Astrocyte (in vitro differentiated cells and primary cell): ENCODE measurements at places on chromosomes 6 and 20. TPM values are rescaled to one million over a fixed set of nuclear protein-coding genes. Genes with fewer than 3 reads are reported as not detected.
A peak's percentile ranks its signal among the peaks of the same experiment; 100 is the strongest.

DNA sequence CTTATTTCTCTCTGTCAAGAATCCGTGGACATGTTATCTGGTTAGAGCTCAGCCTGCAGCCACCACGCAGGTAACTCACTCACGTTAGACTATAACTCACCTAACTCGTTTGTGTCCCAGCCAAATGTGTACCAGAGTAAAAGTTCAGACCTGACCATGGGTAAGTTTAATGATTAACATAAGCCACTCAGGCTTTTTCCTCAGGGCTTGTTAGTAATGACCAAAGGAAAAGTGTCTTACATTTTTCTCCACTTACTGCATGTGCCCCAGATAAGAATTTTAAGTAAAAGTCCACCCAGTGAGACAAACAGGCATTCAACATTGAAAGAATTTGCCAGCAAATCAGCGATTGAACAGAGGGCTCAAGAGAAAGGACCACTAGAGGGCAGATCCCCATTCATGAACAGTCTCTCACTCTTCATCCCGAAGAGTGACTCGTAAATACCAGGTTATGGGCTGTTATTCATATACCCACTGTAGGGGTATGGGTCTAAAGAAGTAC, at the start of gene PKHD1:
Gene PKHD1 (minus strand): TSS at position 116 of the 502 bp plus-strand sequence. CDS start 2,680 bp downstream, outside the sequence.
- no peak for DNase-seq

DNA sequence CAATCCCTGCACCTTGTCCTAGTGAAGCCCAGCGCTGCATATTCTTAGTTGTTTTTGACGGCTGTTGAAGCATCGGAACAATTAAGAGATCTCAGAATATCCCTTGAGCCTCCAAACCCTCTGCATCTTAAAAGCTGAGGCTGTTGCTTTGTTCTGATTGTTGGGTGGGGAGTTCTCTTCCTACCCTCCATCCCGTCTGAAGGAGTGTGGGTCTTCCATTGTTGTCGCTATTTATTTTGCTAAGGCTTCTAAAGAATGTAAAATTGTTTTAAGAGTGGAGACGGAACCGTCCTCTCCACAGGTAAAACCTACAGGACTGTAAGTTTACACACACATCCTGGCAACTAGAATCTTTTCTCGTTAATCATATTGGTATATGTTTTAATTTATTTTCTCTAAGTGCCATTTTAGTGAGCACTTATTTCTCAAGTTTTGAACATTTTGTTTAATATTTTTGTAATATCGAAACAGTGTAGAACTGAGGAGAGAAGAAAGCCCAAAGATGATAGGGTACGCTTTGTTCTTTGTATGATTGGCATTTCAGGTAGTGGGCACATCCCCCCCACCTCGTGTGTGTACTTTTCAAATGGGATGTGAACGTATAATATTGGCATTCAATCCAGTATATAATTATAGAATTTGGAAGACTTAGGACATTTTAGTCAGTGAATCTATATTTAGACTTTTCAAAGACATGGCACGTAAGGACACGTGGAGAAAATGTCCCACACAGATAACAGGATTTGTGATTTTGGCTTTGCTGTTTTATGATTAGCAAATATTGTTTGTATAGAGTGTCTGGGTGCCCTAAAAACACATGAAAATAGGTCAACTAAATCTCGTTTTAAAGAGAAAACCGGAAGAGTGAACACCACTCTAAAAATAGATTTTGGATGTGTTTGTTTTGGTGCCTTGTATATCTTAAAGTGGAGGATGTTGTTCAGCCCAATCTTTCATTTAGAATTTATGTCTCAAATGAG, 1.3 kb downstream of the RNF146 start:
- no peak for DNase-seq

GRCh38 chr6:113634352-113635163, 222.6 kb upstream of the MARCKS start:
- peak; percentile 79 for DNase-seq

Gene SOX18
- total RNA-seq: 0.52 and 0.60 TPM in 2 replicates

DNA sequence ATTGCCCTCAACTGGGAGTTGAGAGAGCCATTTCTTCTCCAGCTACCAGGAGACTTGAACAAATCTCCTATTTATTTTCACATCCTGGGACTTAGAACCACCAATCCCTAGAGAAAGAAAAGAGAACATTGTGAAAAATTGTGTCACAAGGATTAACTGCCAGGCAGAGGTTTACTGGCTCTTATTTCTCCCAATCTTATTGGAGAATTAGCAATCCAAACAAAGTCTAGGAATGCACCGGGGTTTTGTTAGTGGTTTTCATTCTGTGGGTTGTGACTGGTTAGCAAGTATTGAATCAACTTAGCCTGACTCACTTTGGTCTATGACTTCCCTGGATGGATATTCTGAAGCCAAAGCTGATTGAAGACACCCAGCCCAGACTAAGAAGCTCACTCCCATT, 21.2 kb upstream of the ENPP5 start:
- DNase-seq: peak; percentile 93

DNA sequence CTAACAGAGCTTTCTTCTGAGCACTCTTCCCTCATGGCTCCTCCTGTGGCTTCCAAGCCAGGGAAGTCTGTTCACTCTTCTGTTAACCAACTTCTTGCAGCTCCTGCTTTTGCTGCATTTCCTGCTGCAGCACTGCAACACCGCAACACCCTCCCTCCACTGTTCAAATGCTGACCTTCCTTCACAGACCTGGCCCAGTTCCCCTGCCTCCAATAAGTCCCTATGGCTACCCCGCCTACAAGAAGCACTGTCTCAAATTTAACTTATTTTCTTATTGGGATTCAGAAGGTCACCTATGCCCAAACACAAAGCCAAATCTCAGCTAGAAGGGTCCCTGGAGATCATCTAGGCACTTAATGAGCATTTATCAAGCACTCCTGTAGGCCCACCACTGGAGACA, 44.6 kb downstream of the ELMO2 start:
- DNase-seq: no peak

GRCh38 chr20:23152308-23152892, 66.3 kb upstream of the CD93 start:
- DNase-seq: peak; percentile 59

GRCh38 chr6:5752391-5752680, 254.4 kb downstream of the NRN1 start:
- peak; percentile 89 for DNase-seq

DNA sequence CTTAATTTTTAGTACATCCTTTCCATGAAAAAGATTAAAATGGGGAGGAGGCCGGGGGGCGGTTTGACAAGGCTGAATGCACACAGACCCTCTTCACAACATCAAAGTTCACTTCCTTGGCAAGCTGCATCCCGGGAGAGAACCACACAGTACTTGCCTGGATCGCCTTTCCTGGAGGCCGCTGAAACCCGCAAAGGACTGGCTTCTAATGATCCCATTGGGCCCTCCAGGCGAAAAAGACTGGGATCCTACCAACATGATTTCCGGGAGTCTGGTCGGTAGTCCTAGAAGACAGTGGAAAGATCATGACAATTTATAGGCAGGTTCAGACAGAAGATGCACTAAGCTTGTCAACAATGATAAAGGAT, 60.2 kb downstream of the RIPOR2 start:
- no peak for DNase-seq

- DNase-seq: no peak
Observed at GRCh38 chr6:31727034-31727716, 1.9 kb downstream of the DDAH2 start.

DNA sequence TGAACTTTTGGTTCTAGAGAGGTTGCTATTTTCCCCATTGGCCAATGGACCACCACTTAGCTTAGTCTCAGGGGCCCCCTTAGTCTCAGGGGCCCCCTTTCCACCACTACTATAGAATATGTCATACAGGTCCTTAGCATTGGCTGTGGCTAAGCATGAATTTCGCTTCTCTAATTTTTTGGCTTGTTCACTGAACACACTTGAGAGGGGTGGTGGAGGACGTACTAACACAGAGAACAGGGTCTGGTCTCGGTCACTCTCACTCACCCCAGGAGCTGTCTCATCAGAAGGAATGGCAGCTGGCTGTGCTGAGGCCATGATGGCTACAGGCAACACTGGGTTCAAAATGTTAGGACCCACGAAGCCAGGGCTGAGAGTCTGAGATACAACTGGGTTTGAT, 30.3 kb downstream of the ZNF318 start:
- DNase-seq: no peak

Gene PHF20
- 32.6 and 40.1 TPM in 2 replicates for total RNA-seq

GRCh38 chr6:151294561-151295101, 54.9 kb downstream of the AKAP12 start:
- DNase-seq: peak; percentile 62

Gene MRAP2
- total RNA-seq: 0.12 and 0.20 TPM in 2 replicates

- no peak for DNase-seq
Observed at GRCh38 chr6:32692019-32692418, 25.6 kb upstream of the HLA-DQB1 start.

Gene PCMTD2
- 37.8 and 40.0 TPM in 2 replicates for total RNA-seq

GRCh38 chr6:18347021-18347577, 40.1 kb upstream of the RNF144B start:
- peak; percentile 42 for DNase-seq

DNA sequence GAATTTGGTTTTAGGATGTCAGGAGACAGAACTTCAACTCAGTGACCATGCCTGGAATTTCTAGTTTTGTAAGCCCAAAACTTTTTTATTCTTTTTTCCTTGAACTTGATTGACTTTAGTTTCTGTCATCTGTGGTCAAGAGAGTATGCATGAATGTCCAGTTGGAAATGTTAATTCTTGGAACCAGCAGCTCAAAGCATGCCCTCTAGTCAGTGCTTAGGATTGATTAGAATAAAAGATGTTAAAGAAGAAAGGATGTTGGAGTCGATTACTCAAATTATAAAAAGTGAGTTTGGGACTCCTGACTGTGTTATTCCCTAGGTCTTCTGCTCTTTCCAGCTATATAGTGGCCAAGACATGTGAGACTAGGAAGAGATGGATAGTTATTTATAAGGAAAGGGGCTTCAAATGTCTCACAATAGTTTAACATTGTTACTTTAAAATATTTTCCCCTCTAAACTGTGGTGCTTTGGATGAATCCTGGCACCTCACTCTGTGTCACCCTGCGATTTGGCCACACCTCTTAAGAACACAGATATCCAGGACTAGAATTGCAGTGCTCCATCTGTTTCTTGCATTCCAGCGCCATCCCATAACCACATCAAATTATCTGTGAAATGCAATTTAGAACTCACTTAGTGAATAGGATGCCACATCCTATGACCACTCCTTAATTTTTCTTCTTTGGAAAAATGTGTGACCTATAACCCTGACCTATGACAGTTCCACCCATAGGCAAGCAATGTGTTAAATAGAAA, 298.5 kb downstream of the EYA4 start:
- DNase-seq: no peak

DNA sequence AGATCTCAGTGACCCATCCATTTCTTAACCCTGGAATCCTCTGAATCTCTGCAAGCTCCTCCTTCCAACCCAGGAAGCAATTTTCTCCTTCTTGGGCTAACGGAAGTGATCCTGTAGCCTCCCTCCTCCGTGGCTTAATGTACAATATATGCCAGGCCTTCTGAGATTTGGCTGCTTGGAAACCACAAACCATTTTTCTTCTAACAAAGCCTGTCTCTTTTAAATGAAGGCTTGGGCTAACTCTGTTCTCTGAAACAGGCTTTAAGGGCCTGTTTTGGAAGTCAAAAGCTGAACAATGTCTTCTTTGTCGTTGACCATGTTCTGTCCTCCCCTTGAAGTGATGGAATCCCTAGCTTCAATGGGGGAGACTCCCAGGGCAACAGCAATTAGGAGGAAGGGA, 14.9 kb downstream of the FYN start:
- DNase-seq: no peak

- DNase-seq: no peak
Observed at GRCh38 chr20:8903655-8904605, 165.0 kb upstream of the PLCB4 start.

Gene MYLK2
- total RNA-seq: 2.1 and 3.1 TPM in 2 replicates

DNA sequence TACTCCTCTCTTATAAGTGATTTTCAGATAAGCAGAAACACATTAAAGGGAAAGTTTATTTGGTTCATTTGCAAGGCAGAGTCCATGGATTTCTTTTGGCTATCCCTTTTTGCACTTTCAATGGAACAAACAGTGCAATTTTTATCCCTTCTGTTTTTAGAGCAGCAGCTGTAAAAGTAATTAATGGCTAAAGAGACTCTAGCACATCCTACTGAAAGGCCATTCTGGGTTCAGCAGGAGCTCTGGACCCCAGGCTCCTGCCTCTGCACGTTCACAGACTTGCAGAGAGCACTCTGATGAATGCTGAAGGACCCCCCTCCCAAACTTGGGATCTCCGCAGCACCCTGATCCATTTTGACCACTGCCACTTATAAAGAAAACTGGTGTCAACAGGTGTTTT, 40.3 kb upstream of the PDE7B start:
- DNase-seq: no peak

Gene HLA-DRA
- total RNA-seq: not detected in 2 replicates

Gene PSORS1C2
- total RNA-seq: not detected in 2 replicates

GRCh38 chr6:56556751-56557540, 85.7 kb downstream of the DST start:
- DNase-seq: no peak

GRCh38 chr6:71157345-71157744, 131.3 kb upstream of the OGFRL1 start:
- DNase-seq: no peak

DNA sequence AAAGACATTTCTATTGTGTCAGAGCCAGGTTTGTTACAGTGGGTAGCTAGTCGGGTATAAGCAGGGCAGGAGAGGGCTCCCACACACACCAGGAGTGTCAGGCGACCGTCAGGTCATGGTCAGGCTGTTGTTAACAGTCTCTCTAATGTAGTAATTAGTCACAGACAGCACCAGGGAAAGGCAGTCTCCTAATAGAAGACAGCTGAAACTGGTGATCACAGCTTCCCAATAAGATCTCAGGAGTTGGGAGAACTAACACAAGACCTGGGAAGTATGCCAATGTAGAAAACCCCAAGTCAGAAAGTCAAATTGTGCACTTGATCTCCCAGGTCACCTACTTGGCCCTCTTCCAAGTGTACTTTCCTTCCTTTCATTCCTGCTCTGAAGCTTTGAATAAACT, 53.0 kb upstream of the GPR6 start:
- no peak for DNase-seq

DNA sequence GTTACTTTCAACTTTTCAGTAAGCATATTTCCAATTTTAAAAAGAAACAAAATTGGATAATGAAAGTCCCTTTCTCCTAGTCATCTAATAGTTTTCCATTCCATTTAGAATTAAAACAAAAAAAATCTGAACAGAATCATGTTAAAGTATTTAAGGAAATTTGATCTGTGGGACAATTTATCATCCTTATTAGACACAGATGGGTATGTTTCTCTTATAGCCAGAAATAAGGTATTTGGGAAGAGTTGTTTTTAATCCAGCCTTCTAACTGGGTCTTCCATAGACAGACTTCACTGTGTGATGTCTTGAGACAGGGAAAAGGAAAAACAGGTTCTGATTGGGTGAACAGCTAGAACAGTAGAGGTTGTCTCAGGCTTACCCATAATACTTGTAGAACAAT, 39.5 kb upstream of the STXBP5 start:
- no peak for DNase-seq

- no peak for DNase-seq
Observed at GRCh38 chr6:1622851-1623768, 13.4 kb downstream of the FOXC1 start.

- no peak for DNase-seq
Observed at GRCh38 chr20:37977786-37978185, 55.5 kb downstream of the TTI1 start.
